ENCODE measurements at places on chromosomes 7 and 10.
A peak's percentile ranks its signal among the peaks of the same experiment; 100 is the strongest.

- DNase-seq, result no peak
Observed at GRCh38 chr10:69902835-69903535, 101.3 kb downstream of the COL13A1 start.

DNA sequence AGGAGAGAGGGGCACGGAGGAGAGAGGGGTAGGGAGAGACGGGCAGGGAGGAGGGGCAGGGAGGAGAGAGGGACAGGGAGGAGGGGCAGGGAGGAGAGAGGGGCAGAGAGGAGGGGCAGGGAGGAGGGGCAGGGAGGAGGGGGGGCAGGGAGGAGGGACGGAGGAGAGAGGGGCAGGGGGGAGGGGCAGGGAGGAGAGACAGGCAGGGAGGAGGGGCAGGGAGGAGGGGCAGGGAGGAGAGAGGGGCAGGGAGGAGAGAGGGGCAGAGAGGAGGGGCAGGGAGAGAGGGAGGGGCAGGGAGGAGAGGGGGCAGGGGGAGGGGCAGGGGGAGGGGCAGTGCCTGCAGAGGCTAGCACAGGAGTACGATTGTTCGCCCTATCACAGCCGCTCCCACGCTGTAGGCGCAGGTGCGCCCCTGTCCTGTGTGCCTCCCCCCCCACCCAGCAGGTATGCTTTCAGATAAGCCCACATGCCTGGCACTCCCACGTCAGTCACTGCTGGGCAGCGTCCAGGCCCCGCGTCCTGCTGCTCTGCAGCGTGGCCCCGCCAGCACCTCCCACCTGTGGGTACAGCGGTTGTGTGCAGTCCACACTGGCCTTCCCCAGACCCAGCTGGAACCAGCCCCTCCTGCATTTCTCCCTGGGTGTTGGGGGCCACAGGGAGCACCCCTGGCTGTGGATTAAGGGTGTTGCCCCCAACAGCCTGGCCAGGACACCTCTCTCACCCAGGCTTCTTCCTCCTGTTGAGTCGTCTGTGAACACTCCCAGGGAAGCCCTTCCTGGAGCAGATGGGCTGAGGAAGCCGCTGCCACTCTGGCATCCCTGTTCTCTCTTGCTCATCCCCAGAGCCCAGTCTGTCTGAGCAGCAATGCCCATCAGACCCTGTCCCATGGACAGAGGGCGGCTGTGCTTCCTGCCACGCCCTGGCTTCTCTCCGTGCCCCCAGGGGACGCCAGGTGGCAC lies 10.8 kb downstream of the NKX6-2 start:
- DNase-seq, result peak; percentile 91

GRCh38 chr10:69051710-69052487 lies 36.0 kb upstream of the SRGN start:
- DNase-seq, result no peak

GRCh38 chr10:110041479-110041829 lies 33.7 kb downstream of the ADD3 start:
- DNase-seq, result no peak

DNA sequence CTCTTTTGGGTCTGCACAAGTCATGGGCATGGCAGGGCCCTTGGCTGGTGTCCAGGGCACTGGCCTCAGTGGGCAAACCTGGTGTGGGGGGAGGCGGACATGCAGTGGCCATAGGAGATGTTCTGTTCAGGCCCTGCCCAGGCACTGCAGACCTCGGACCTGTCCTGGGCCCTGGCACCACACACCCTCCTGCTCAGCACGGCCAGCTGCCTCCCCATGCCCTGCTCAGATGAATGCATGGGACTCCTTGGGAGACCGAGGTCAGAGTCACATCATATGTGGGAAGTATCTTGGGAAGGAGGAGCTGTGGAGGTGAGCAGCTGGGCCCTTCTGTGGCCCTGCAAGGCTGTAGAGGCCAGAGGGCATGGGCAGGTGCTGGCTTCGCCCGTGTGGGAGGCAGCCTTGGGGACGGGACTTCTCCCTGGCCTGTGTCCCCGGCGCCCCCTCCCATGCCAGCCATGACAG lies 130.8 kb downstream of the VIPR2 start:
- DNase-seq, result no peak

DNA sequence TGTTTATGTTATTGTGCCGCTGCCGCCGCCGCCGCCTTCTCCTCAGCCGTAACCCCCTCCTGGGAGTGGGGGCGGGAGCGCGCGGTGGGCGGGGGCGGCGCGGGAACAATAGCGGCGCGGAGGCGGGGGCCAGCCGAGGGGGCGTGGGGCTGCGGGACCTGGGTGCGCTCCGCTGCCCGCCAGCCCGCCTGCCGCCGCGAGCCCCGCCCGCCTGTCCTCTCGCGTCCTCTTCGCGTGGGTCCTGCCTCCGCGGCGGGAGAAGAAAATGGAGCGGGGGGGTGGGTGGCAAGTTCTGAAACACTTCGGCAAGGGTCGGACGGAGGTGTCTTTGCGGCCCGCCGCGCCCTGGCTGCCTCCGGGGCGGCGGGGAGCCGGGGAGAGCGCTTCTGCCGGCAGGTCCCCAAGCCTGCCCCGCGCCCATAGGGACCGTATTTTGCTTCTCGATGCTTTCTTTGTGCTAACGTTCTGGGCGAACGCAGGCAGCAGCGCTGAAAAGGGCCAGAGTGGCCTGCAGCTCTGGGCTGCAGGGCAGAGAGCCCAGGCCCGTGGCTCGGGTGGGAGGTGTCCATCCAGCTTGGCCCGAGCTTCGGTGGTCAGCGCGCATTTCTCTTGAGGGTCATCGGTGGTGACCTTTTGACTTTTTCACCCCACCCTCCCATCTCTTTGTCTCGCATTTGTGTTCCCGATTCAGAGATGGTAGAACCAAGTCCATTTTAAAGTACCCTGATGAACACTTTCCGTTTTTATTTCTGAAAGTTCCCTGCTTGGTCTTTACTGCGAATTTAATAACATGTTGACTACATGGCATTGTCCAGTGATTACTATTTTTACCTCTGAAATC lies 613 bp downstream of the MAPK8 start:
- no peak for DNase-seq

GRCh38 chr7:45203936-45204445 lies 46.4 kb downstream of the RAMP3 start:
- peak; percentile 45 for DNase-seq

- no peak for DNase-seq
Observed at GRCh38 chr10:106894692-106895091, 269.8 kb downstream of the SORCS1 start.

DNA sequence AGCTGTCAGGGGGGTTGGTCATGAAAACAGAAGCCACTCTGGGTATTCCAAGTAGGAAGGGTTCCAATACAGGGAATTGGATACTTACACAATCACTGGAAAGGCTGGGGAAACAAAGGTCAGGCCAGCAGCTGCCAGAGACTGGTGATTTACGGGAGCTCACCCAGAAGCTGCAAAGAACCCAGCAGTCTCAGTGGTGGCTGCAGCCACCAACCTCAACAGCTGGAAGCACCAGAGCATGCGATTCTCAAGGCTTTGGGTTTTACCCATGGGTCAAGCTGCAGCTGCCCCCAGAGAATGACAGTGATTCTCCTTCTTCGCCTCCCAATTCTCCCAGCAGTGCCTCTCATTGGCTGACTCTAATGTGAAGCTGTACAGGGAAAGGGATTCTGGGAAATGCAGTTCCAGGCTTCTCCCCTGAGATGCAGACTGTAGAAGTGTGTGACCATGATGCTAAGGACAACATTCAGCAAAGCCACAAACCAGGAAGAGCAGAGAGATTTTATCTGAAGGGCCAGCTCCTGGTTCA lies 107.2 kb upstream of the TCF7L2 start:
- no peak for DNase-seq
